ENCODE measurements at places on chromosomes 2 and 18.
A peak's percentile ranks its signal among the peaks of the same experiment; 100 is the strongest.

GRCh38 chr2:189545418-189545817 lies 35.2 kb downstream of the SLC40A1 start:
- no peak for DNase-seq

- DNase-seq = no peak
Measured at GRCh38 chr2:46913471-46914381, 1.9 kb downstream of the MCFD2 start.

DNA sequence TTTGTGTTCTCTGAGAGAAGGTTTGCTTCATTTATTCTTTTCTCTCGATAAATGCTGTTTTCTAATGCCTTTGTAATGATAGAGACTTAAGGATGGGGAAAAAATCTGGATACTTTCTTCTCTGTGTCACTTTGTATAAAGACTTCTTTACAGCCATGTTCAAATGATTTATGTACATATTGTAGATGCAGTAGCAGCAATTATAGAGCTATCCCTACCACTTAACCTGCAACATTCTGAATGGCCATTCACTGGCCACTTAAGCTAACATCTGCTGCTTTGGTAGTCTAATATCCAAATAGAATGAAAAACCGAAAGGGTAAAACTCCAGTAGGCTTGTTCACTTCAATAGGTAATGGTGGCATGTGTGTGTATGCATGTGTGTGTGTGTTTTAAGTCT lies 97.8 kb downstream of the CSRNP3 start:
- DNase-seq = no peak

GRCh38 chr2:224444021-224444420 lies 42.1 kb upstream of the FAM124B start:
- DNase-seq = no peak

DNA sequence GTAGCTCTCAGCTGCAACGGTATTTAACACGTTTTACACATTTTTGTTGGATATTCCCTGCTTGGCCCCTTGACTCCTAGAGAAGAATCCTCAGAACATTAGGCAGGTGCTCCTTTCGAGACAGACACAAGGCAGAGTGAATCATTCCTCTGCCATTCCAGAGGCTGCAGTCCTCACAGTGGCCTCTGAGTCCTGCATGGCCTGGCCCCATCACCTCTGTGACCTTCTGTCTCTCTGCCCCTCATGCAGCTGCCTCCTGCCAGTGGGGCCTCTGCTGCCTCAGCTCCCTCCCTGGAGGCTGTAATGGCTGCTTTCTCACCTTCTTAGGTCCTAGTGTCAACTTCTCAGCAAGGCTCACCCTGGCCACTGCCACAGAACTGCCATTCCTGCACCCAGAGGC lies 101.3 kb downstream of the PTPRM start:
- DNase-seq = no peak

DNA sequence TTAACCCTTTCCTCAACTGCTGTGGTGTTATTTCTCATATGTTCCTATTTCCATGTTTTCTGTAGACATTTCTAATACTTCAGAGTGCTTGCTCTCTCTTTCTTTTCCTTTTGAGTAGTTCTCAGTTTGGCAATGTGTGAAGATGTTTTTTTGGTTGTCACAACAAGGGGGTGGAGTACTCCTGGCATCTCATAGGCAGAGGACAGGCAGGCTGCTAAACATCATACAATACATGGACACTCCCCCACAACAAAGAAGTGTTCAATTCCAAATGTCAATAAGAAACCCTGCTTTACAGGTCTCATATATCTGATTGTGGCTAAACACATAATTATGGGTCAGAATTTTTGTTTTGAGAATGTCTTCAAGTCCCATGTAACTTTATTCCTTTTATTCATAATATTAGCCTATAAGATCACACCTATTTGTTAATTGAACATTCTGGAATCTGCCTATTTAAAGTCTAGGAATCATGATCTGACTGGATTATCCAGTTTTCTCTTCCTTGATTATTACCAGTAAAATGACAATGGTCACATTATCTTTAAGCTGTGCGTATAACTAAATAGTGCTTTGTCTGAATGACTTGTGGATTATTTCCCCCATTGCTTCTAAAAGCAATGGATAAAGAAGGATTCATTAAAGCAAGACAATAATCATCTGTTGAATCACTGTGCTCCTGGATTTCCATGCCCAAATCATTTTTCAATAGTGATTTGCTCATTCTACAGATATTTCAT lies 46.8 kb upstream of the ITPRID2 start:
- no peak for DNase-seq

DNA sequence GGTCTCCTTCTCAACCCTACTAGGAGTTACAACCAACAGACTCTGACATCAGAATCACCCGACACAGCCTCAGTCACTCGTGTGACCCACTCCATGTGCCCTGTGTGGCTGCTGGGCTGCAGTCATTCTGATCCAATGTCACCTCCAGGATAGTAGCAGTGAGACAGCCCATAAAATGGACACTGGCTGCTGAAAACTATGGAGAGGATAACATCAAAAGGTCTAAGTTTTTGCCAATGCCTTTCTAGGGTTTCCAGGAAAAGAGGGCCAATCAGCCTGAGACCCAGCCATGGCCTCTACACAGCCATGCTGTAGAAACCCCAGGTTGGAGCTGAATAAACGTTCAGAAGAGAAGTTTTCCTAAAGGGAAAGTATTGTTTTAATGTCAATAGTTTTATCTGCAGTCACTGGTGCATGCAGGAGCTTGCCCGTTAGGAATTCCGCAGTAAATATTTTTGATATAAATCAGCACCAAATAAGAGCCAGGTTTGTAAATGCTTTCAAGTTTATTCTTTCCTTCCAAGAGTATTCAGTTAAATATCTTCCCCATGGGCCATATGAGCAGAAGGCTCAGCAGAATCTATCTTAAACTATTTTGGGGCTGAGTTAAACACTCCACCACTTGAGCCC lies 92.2 kb upstream of the PID1 start:
- DNase-seq = no peak

- DNase-seq = no peak
Measured at GRCh38 chr2:67318993-67319481, 78.1 kb upstream of the ETAA1 start.

DNA sequence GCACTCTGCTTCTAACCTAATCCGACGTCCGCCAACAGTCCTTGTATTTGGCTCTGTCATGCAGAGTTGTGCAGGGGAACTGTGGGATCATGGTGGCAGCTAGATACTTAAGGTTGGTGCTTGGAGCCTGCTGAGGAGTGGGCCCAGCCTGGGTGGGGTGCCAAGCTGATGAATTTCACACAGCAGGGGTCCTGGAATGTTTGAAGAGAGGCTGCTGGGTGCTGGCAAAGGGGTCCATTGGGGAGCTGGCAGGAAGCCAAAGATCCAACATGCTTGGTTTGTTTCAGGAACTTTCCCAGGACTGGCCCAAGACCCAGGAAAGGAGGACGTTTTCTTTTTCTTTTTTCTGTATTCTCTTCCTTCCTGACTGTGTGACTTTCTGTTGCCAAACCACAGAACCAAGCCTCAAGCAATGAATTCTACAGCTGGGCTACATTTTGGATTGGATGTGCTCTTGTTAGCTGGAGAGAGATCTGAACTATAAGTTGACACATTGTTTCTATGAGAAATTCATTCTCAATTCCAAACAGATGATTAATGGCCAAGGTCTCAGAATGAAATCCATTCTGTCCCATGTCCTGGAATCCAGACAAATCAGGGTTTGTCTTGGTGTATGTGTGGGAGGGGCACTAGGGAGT lies 49.9 kb downstream of the DHRS9 start:
- DNase-seq = peak; percentile 37

DNA sequence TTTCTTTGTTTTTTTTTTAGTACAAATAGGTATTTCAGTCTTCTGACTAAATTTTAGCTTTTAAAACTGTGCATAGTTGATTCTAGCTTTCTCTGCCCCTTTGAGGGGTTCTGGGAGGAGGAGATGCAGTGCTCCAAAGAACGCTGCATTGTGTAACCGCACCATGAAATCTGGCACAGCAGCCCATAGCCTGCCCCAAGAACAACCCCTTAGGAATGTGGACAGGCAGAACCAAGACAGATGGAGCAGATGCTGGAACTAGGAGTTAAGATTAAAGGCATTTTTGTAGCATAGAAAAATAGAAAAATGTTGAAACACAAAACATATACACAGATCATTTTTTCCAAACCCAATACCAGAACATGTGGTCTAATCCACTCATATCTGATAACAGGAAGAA lies 187.5 kb downstream of the SCG2 start:
- DNase-seq = peak; percentile 12

GRCh38 chr2:85828725-85829124 lies 60.1 kb downstream of the ST3GAL5 start:
- DNase-seq = no peak

DNA sequence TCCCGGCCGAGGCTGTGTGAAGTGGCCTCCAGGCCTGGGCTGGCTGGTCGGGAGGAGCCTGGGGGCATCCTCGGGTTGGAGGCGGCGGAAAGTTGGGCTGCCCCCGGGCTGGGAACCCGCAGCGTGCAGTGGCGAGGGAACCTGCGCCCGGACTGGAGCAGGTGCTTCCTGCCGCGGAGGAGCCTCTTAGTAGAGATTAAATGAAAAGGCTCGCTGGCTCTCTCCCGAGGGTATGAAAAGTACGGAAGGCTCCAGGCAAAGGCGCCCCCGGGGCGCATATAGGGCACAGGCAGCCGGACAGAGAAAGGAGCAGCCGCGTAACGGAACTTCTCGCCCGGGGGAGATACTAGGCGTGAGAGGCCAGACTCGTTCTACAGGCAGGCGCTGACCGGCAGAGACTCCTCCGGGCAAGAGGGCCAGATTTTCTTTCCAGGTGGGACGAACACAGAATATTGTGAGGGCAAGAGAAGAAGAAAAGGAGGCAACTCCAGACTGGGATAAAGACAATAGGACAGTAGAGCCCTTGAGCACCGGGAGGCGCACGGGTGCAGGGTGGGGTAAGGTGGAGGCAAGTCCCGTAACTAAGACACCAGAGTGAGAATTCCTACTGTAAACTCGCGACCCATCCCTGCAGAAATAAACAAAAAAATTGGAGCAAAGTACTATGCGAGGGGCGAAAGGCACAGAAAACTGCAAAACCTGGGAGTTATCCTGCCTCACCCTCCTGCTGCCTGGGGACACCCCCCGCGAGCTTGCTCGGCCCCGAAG lies 816 bp downstream of the CDH2 start:
- no peak for DNase-seq

DNA sequence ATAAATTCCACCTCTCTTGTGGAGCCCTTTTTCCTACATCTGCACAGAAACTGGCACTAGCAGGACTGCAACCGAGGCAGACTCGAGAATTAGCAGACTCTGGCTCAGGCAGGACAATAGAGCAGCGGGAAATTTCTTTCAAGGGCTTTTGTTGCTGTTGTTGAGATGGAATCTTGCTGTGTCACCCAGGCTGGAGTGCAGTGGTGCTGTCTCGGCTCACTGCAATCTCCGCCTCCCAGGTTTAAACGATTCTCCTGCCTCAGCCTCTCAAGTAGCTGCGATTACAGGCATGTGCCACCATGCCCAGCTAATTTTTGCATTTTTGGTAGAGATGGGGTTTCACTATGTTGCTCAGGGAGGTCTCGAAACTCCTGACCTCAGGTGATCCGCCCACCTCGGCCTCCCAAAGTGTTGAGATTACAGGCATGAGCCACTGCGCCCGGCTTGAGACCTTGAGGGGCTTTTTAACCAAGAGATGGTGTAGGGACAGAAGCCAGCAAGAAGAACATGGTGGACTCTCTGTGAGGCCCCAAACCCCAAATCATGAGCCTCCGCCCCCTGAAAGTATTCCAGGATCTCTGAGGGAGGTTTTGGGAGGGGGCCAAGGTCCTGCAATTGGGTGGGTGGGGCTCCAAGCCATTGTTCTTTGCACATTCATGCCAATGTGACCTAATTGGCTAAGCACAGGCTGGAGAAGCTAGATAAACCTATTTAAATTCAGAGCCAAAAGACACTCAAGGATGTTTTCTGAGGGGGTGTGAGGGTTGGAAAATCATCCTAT lies 68.4 kb upstream of the MSH2 start:
- no peak for DNase-seq

DNA sequence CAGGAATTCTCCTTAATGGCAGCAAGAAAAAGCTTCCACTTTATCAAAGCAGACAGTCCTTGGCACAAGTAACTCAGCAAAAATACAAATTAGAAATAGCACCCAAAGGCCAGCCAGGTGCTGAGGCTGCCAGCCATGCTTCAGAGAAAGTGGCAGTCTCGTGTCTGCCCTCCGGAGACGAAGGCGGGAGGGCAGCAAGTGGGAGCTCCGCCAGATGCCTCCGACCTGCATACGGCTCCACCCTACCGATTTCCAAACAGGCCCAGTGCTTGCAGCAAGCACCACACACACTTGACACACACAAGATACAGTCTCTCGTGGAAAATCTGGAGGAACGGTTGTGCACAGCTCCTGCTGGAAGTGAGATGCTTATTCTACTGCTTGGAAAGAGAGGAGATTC lies 134.9 kb upstream of the REV1 start:
- DNase-seq = no peak

DNA sequence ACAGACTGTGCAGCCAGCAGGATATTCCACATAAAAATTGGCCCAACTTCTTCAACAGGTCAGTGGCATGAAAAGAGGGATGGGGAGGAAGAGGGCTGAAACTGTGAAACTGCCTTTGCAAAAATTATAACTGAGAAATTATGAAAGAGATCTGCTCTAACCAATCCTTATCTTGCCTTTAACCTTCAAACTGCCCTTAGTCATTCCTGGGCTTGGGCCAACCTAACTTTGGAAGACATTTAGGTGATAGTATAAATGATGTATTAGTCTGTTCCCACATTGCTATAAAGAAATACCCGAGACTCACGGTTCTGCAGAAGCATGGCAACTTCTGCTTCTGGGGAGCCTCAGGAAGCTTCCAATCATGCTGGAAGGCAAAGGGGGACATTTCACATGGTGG lies 74.5 kb downstream of the RPL31 start:
- DNase-seq = no peak

DNA sequence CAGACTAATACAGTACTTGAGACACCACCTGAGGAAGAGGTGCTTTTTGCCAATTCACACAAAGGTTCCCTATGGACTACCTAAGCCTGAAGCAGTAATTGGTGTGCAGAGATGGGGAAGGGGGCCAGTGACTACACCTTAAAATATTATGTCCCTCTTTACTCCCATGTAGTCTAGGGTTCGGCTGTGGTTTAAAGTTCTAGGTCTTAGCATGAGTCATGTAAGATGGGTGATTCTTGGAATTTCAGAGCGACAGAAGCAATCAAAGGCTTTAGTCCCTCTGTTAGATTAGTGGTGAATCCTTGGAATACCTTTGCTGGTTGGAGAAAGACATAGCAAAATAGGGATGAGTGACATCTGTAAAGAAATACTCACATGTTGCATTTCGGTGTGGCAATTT lies 14.3 kb upstream of the CCDC85A start:
- DNase-seq = no peak

Data from T47D (cell line).